MM.1S (cell line): ENCODE measurements at places on chromosomes 6 and 20.
A peak's percentile ranks its signal among the peaks of the same experiment; 100 is the strongest.

DNA sequence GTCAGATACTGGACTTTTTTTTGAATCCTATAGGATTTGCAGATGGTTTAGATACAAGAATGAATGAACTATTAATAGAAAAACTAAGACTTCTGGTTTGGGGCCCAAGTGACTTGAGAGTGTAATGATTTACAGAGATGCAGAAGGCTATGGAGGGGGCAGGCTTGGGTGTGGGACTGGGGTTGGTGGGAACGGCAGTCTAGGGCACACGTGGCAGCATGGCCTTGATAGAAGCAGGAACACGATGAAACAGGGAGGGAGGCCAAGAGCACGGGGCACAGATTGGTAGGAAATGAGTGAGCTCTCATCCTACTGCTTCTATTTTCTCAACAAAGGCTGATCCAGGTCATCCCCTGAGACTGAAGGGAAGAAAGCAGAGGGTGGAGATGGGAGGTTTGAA lies 3.4 kb upstream of the UST start:
- DNase-seq = no peak

- no peak for DNase-seq
These were observed 6.2 kb downstream of the PTPN1 start for GRCh38 chr20:50516180-50516934.

DNA sequence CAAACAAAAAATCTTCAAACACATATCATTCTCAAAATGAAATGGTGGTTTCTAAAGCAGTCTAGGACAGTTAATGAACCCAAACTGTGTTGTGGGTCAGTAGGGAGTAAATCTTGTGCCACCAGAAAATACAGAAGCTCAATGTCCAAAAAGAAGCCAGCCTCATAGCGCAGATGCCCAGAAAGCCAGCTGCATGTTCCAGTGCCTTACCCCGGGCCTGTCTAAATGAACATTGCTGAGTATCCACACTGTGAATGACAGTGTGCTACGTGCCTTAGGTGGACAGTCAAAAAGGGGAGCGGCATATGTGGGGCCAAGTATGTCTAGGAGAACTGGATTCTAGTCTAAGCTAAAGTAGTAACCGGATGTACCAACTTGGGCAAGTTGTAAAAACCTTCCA lies 10.9 kb downstream of the FYN start:
- no peak for DNase-seq

- DNase-seq = peak; percentile 11
These were observed 125.4 kb upstream of the SAMD5 start for GRCh38 chr6:147382945-147383554.

GRCh38 chr6:56250266-56250665 lies 2.9 kb upstream of the COL21A1 start:
- no peak for DNase-seq

DNA sequence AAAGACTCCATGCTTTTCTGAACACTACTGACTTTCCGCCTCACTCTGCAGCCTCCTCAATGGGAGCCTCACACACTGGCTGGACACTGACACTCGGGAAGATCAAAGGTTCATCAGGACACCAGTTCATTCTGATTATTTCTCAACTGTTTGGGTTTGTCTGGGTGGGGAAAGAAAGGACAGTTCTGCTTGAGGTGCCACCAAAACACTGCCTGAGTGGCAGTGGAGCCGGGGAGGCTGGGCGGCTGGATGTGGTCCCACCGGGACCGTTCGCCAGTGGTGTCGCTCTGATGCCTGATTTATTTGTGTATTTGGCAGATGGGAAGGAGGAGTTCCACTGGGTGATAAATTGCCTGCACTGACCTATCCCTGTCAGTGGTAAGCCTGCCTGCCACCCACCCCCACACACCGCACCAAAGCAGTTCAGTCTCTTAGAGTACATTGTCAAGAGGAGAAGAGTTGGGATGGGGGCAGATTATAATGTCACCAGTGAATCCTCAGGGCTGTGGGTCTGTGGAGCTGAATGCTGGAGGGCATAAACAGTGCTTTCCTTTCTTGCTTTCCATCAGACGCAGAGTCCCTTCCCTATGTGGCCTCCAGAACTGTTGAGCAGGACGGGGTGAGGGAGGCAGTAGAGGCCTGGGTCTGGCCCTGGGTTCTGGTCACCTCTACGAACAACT lies 49.8 kb downstream of the EDN1 start:
- DNase-seq = no peak

DNA sequence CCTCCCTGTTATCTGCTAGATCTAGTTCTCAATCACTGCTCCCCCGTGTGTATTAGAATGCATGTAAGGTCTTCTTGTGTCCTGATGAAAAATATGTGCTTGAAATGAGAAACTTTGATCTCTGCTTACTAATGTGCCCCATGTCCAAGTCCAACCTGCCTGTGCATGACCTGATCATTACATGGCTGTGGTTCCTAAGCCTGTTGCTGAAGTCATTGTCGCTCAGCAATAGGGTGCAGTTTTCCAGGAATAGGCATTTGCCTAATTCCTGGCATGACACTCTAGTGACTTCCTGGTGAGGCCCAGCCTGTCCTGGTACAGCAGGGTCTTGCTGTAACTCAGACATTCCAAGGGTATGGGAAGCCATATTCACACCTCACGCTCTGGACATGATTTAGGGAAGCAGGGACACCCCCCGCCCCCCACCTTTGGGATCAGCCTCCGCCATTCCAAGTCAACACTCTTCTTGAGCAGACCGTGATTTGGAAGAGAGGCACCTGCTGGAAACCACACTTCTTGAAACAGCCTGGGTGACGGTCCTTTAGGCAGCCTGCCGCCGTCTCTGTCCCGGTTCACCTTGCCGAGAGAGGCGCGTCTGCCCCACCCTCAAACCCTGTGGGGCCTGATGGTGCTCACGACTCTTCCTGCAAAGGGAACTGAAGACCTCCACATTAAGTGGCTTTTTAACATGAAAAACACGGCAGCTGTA lies 73.4 kb downstream of the PTPN1 start:
- no peak for DNase-seq

GRCh38 chr6:24991810-24992467 lies 56.2 kb upstream of the RIPOR2 start:
- DNase-seq = peak; percentile 72

GRCh38 chr20:50133474-50134217 lies 19.9 kb downstream of the PEDS1 start:
- DNase-seq = no peak

DNA sequence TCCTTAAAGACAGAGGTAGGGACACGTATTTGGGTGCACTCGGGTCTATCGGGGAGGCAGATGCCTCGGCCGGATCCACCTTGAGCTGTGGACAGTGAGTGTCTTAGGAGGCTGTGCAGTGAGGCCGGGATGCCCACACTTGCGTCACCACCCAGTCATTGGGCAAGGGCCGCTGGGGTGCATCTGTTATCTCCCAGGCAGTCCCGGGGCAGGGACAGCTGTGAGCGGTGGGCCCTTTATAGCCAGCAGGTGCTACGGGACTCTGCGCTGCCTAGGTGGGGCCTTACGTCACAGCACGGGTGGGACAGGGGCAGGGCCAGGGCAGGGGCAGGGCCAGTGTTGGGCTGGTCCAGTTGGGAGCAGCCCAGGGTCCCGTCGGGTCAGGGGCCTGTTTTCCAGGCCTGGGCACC lies 689 bp upstream of the COL20A1 start:
- DNase-seq = no peak
